Psoas muscle (tissue), 8 donors: ENCODE measurements at places on chromosomes 12 and 14.

DNA sequence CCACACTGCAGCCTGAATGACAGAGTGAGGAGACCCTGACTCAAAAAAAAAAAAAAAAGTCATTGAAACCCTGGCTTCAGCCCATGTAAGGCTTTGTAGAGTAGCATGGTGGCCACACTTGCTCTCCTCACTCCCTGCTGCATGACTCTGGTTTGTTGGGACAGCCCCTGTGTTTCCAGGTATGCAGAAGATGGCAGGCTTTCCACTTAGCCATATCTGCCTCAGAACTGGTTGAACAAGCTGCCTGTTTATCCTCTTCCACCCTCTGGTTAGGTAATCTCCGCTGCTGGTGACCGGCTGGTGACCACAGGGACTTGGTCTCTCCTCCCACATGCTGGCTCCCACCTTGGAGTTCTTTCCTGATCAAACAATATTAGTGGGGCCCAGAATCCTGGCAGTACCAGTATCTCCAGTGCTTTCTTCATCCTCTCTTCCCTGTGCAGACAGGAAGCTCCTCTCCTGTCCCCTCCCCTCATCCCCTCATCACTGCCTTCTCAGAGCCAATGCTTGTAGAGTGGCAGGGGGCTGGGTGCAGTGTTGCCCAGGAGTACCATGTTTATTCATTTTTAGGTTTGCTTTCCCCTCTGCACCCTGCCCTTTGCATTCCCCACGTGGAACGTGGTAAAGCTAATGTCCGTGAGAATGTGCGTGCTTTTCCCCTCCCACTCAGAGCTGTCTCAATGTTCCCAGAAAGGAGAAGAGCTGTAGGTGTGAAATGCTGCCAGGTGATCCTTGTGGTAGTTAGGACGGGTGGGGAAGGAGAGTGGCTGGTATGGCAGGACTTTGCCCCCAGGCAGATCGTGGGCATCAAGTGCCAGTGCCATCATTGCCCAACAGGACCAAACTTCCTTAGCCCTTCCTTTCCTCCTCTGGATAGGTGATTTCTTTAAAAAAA is 11.3 kb downstream of the ABHD12B start:
- DNase-seq = no peak

GRCh38 chr12:120538281-120539156 is 4.4 kb downstream of the RNF10 start:
- peak; percentile 70 for DNase-seq

- no peak for DNase-seq
These were observed 18.9 kb downstream of the DEGS2 start for GRCh38 chr14:100140452-100141078.

GRCh38 chr12:59843260-59843843 is 247.5 kb downstream of the SLC16A7 start:
- no peak for DNase-seq

DNA sequence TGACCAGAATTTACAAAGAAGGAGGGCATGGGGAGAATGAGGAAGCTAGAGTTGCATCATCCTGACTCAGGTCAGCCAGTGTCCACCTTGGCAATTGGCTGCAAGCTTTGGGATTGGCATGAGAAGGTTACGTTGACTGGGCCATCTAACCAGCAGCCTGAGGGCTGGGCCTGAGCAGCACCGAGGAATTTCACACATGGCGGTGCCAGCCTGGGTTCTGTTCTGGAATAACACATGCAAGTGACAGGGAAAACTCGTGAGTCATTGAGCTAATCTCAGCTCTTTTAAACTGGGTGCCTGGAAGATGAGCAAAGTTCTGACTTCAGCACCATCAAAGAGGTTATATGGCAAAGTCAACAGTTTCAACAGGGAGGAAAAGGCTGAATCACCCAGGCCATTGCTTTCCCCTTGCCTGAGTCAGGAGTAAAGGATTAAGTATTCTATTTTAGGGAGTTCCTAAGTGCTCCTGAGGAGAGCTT is 543.2 kb upstream of the TBX3 start:
- peak; percentile 75 for DNase-seq

GRCh38 chr14:31257244-31257553 is 49.6 kb upstream of the HECTD1 start:
- DNase-seq = no peak

DNA sequence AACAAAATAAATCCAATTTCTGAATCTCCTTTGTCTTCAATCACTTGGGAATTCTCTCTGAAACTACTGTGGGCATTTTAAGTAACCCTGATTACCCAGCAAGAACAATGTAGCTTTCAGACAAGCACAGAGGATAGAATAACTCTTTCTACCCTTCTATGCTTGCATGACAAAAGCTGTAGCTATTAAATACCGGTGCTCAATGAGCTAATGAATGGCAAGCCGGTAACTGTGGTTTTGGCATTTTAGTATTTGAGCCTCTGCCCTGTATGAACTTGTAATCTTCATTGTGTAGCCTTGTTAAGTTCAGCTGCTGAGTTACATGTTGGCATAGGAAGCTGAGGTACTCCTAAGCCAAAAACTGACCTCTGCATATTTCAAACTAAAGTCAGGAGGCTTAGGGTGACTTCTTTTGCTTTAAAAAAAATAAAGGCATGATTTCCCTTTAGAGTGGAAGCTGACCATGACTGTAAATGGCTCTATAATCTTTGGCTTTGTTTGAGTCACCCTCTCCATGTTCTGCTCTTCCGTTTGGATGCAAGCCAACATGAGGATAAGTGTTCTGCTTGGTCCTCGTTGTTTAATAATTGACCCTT is 171.0 kb upstream of the HIF1A start:
- no peak for DNase-seq

DNA sequence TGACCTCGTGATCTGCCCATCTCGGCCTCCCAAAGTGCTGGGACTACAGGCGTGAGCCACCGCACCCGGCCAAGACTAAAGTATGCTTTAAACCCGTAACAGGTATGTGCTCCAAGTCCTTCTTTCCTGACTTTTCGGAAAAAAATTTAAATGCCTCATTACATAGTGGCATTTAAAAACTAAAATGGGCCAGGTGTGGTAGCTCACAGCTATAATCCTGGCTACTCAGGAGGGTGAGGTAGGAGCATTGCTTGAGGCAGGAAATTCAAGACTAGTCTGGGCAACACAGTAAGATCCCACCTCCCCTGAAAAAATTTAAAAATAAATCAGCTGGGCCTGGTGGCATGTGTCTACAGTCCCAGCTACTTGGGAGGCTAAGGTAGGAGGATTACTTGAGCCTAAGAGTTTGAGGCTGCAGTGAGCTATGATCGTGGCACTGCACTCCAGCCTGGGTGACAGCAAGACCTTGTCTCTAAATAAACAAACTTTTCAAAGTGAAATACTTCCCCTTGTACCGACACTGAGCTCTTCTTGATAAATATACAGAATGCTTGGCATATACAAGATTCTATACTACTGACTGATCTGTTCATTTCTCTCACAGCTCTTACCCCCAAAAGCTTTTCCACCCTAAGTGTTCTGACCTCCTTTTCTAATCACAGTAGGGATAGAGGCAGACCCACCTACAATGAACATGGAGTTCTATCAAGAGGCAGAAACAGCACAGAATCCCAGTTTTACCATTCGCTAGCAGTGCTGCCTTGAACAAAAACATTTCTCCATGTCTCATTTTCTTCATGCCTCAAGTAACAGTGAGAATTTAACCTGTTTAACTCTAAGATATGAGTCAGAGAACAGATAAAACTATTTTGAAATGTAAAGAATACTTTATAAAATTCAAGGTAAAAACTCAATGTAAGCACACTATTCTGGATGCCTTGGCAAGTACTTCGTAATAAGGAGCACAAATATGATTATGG is 7.9 kb downstream of the PPP4R3A start:
- no peak for DNase-seq

DNA sequence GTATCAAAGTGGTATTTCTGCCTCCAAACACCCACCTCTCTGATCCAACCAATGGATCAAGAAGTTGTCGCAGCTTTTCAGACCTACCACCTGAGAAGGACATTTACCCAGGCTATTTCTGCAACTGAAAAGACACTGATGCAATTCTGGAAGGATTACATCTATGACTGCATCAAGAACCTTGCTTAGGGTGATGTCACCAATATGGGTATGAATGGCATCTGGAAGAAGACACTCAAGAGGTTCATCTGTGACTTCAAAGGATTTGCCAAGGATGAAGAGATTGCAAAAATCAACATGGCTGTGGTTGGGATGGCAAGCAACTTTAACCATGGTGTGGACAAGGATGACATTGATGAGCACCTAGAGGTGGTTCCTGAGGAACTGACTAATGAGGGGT is 154.2 kb downstream of the PCNX1 start:
- DNase-seq = no peak

DNA sequence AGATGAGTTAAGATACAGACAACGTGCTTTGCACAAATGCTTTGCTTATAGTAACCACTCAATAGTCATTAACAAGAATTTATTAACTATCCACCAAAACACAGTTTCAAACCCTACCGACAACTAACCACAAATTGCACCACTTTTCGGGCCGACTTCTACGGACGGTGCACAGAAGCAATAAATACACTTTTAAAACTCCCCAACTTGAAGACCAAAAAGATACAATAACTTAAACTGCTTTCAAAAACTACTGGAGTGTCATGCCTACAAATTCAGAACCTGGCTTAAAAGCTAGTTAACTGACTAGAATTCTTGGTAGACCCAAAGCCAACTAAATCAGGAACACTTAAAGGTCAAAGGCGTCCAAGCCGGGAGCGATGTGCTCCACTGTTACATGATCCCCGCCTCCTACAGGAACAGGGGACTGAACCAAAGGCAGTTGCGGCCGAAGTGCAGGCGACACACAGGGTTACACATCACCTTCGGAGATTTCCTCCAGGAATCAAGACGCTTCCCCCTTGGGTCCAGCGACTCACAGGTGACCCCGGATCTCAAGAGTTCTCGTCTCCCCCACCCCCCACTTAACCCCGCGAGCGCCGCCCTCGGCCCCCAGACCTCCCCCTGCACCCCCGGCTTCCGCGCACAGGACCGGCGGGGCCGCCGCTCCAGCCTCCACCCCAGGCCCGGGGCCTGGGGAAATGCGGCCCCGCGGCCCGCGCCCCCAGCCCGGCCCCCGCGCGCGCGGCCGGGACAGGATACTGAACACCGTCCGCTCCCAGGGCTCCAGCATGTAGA is 507 bp downstream of the SPTSSA start:
- peak; percentile 70 for DNase-seq

DNA sequence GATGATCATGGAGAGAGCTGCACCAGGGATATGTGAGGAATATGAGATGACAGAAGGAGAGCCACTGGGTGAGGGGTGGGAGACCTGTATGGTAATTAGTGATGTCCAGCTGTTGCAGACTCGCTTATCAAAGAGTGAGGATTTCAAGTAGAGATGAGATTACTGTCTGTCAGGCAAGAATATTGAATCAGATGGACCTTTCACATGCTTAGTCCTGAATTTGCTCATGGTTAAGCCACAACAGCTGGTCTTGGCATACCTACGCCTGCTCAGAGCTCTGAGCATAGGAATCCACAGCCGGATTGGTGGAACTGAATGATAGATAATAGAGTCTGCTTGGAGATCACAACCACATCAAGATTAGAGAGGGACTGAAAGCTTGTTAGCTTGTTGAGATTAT is 115.2 kb upstream of the ARHGAP5 start:
- DNase-seq = no peak
